ENCODE measurements at places on chromosomes 12 and 14.

DNA sequence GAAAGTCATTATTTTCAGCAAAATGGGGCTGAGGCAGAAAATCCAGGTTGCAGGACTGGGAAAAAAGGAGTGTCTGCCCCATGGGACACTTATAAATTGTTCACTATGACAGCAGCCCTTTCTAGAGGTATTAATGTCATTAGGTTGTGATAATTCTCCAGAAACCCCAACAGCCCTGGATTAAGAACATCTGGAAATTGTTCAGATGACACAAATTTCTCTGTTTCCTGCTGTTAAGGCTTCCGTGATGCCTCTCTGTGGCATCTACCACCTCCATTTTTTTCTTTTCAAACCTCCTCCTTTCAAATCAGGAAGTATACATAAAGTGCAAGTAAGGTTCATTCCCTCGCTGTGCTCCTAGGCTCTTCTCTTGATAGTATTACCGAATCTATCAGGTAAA, 25.6 kb downstream of the EGLN3 start:
- DNase-seq, result no peak

DNA sequence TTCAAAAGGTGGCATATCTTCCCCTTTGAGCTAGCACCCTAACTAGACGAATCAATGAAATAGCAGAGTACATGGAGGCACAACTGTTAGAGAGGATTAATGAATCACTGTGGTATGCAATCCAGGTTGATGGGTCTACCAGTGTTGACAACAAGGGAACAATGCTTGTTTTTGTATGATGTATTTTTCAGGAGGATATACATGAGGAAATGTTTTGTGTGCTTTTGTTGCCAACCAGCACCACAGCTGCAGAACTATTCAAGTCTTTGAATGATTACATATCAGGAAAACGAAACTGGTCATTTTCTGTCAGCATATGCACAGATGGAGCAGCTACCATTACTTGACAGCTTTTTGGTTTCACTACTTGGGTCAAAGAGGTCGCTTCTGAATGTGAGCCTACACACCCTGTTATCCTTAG, 142.6 kb downstream of the GPHN start:
- no peak for DNase-seq

DNA sequence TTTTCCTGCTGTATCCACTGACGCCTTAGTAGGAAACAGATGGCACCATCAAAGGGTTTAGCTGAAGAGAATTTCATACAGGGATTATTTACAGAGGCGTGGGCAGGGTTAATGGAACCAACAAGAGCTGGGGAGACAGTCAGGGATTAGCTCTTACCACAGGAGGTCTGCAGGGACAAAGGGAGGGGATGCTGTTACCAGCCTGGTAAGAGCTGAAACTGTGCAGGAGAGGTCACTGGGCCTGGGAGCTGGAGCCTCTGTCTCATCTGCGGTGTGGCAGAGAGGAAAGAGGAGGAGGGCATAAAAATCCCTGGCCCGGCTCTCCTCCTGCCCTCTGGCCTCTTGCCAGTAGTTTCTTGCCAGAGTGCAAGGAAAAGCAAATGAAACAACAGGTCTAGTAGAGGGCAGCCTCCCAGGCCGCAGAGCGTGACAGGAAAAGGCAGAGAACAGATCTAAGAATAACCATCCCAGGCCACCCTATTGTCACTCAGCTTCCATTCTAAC, 18.9 kb upstream of the POC1B start:
- no peak for DNase-seq

DNA sequence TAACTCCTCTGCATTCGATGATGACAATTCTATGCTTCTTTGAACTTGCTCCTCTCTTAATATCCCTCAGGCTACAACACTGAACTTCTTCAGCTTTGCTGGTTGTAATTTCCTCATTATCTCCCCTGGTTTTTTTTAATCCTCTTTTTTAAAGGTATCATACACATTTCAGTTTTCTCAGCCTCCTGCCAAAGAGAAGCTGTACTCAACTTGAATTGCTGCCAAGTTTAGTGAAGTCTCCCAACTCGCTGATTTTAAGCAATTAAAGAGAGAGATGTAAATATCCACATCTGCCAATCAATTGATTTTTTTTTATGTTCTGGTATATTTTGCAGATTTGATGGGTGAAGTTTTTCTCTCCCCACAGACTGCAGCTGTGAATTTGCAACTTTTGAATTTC, 817.8 kb downstream of the GALC start:
- no peak for DNase-seq

- DNase-seq, result no peak
These were observed 27.3 kb downstream of the PPTC7 start for GRCh38 chr12:110555577-110556406.

GRCh38 chr14:24734917-24735500, 101.0 kb upstream of the GZMB start:
- no peak for DNase-seq

DNA sequence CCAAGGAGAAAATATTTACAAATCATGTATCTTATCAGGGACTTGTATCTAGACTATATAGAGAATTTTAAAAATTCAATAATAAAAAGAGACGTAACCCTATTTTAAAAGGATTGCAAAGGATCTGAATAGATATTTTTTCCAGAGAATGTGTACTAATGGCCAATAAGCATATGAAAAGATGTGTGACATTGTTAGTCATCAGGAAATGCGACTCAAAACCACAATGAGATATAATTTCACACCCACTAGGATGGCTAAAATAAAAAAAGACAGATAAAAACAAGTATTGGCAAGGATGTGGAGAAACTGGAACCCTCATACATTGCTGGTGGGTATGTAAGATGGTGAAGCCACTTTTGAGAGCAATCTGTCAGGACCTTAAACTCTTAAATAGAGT, 141.9 kb upstream of the BMP4 start:
- DNase-seq, result no peak

GRCh38 chr12:66072135-66072534, 58.4 kb downstream of the LLPH start:
- no peak for DNase-seq

DNA sequence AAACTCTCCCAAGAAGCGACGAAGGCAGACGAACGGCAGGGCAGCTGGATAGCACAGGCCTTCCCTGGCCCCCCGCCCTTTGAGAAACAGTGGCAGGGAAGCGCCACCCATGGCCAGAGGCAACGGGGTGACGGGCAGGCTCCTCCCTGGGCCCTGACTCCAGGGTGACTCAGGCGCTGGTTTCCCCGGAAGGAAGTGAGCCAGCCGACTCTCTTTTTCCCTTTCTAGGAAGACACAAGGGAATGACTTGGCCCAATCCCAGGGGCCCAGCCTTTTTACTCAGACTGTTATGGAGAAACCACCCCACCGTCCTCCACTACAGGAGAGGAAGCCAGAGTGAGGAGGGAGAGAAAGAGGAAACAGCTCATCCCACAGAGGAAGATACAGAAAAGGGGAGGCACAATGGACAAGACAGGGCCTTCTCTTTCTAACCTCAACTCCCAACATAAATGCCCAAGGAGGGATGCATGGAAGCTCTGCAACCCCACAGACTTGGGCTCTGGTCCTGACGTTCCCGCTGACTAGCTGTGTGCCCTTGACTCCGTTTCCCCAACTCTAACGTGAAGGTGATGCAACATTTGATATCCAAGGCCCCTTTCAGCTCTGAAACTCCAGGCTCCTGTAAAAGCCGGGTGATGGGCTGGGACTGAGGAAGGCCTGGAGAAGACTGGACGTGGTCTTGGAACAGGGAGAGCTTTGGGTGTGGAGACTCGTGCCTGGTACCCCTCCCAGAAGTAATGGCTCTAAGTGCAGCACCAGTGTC, 27.9 kb downstream of the ACTN1 start:
- no peak for DNase-seq

DNA sequence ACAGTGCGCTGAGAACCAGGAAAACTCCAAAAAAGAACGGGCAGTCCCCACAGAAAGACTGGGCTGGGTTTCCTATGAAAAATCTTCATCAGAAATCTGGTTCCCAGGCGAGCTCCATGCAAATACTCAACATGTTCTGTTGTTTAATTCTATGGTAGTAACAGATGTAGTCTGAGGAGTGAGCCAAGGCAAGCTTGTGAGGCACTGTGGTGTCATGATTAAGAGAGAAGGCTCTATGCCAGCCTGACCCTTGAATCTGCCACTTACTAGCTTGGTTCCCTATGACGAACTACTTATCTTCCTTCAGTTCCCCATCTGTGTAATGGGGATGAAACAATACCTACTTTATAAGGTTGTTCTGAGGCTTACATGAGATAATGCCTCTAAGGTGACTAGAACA, 10.7 kb downstream of the POMT2 start:
- no peak for DNase-seq

- DNase-seq, result no peak
These were observed 115.9 kb downstream of the TPH2 start for GRCh38 chr12:72054511-72054910.

DNA sequence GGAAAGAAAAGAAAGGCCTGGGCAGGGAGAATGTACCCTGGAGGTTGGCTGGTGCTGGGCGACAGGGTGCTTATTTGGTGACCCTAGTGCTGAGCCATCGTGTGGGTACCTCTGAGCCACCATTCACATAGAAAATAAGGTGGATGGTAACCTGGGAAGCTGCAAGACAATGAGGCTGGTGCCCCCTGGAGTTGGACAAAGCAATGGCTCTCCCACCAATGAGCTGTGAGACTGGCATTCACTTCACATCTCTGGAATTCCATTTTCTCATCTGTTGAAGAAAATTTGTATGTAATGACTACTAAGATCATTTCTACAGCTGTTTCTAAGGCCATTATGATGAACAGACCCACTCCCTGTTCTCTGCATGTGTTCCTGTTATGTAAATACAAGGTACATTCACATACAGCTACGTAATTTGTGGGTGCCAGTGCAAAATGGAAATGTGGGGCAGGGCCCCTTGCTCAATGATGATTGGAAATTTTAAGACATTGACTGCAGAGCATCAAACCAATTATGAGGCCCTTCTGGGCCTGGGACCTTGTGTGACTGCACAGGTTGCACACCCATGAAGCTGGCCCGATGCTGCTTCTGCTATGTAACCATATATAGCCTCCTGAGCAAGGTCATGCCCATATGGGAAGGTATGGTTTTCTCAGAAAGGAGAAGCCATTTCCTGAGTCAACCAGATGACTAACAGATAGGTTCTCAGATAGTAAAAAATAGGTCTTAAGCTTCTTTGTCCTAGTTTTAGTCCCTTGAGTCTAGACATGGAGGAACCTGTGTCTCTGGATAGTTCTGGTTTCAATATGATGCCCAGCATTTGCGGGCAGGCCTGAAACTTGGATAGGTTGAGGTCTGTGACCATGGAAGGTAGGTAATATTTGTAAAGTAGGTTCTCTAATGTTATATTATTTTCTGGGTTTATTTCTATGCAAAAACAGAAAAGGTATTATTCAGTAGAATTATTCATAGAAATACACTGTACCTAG, 63.4 kb upstream of the IGF1 start:
- DNase-seq, result no peak

DNA sequence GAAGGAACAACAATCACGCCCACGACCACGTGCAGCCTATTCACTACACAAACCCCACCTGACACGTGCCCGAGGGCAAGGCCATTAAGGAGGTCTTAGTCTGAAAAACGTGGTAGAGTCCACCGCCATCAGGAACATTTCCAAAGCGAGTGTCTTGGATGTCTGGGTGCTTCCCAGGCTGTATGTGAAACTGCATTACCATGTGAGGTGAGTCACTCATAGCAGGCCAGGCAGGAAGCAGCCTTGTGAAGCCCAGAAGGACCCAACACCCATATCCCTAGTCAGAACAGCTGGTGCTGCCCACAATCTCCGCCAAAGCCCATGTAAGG, 3.3 kb upstream of the KRT79 start:
- no peak for DNase-seq
